K562 (cell line): ENCODE measurements at places on chromosomes 2 and 18.

DNA sequence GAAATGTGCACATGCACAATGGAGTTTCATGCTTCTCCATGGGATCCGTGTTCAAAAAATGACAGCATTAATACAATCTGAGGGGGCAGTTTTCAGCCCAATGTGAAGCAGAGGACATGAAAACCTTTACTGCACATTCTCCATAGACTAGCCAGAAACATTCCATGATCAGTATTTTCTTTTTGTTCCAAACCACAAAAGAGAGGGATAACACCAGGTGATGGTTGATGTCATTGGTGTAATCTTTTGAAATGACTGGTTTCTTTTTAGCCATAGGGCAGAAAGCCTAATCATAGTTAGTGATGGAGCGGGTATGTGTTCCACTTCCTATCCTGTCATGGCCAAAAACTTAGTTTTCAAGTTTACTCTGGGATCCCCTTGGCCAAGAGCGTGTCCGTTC lies 1.8 kb upstream of the KYNU start:
- no peak for DNase-seq

GRCh38 chr2:1997409-1997808 lies 253.1 kb upstream of the PXDN start:
- DNase-seq, result no peak

- DNase-seq, result no peak
These were observed 31.7 kb downstream of the IL37 start for GRCh38 chr2:112942654-112943002.

DNA sequence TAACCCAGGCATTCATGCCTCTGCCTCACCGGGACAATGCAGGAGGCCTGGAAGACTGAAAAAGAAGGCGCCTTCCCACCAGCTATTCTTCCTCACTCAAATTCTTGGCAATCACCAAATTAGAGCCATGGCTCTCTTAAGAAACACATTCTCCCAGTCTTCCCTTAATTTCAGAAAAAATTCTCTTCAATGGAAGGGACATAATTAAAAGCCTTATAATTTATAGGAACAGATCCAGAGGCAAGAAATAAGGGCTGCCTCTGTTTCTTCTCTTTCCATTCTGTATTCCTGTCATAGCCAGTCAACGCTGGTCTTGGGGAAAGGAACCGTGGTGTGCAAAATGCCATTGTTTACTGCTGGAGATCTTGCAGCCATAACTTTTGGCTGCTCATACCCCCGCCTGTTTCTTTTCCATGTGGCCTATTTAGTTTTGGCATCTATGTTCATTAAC lies 32.8 kb downstream of the DTNA start:
- DNase-seq, result no peak

DNA sequence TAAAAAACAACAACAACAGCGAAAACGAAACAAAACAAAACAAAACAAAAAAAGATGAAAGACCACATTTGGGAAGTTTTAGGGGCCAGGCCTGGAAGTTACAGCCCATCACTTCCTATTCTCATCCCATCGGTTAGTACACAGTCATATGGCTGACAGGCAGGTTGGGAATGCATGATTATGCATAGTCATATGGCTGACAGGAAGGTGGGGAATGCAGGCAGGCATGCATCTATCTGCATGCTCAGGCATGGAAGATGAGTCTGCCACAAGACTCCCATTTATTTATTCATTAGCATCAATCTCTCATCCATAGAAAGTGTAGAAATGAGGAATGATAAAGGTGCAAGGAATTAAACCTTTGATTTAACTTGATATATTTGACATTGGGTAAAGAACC lies 325.3 kb upstream of the MEX3C start:
- no peak for DNase-seq

DNA sequence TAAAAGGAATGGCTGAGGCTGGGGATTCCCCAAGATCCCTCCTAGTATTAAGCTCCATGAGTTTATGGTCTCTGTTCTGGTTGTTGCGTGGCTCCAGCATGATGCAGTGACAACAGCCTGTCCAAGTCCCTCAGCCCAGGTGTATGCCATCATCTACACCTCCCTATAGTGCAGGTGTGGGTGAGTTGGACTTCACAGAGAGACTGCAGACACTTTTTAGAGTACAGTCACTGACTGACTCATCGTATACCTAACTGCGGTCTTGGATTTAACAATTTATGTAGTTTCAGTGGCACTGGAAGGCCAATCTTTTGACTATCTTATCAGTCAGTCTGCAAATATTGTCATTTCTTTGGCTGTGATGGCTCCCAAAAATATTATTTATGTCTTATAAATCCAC lies 415.0 kb downstream of the TMX3 start:
- no peak for DNase-seq

- DNase-seq, result peak; percentile 45
These were observed 5.6 kb upstream of the GPR17 start for GRCh38 chr2:127640082-127641072.
